ENCODE measurements at places on chromosomes 2 and 18.

- DNase-seq, result no peak
These were observed 42.6 kb downstream of the SESTD1 start for GRCh38 chr2:179222076-179222475.

DNA sequence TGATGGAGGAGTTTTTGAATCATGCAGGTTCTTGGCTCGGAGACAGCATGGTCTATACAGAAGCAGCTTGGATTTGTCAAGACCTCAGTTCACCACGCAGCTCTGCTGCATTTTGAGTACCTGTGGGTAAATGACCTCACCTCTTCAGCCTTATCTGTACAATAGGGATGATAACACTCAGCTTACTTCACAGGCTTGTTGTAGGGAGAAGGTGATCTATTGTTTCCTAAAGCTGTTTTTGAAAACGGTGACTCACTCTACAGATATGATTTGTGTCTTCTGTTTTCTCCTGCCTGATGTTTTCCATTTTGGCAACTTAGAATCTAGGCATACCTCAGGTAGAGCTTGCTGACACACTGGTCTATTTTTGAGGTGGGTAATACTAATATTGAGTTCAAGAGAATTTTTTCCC is 80.3 kb downstream of the FMNL2 start:
- DNase-seq, result no peak

GRCh38 chr2:136000502-136000901 is 15.1 kb upstream of the DARS1 start:
- no peak for DNase-seq

GRCh38 chr2:181738074-181738473 is 57.8 kb upstream of the NEUROD1 start:
- DNase-seq, result no peak

GRCh38 chr2:223901854-223902253 is 43.3 kb downstream of the WDFY1 start:
- DNase-seq, result no peak

- no peak for DNase-seq
These were observed 87.7 kb upstream of the LPIN2 start for GRCh38 chr18:3100498-3101132.

- DNase-seq, result no peak
These were observed 590.5 kb upstream of the SLC8A1 start for GRCh38 chr2:41042343-41042742.

DNA sequence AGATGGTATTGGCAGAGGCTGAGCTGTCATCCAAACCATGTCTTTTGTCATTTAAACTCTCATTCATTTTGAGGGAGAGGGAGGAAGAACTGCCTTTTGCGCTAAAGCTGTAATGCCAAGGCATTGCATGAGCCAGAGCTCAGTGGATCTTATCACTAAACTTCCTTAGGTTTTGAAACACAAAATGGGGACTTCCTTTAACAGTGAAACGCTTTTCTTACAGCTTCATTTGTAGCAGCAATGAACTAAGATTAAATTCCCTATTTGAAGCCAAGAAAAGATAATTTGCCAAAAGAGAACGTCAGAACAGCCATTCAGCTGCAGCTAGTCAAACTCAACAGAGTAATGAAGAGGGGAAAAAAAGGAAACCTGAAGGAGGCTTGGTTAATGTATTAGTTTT is 143.5 kb upstream of the MMADHC start:
- DNase-seq, result no peak

- no peak for DNase-seq
These were observed 163.5 kb upstream of the SOX11 start for GRCh38 chr2:5528706-5529105.

DNA sequence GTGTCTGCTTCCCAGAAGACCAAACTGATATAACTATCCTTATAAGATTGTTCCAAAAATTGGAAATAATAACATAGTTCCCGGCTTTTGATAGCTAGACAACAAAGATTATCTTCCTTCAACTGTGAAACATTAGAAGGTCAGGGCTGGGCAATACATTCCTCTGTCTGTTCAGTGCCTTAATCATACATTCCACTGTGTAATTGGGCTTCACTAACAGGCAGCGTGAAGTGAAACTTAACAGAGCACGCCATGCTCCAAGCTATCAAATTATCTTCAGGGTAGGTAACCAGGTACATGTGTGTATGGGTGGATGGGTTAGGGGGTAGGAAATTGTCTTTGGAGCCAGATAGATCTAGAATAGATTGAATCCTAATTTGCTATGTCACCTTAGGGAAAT is 23.5 kb upstream of the ARL5A start:
- no peak for DNase-seq

DNA sequence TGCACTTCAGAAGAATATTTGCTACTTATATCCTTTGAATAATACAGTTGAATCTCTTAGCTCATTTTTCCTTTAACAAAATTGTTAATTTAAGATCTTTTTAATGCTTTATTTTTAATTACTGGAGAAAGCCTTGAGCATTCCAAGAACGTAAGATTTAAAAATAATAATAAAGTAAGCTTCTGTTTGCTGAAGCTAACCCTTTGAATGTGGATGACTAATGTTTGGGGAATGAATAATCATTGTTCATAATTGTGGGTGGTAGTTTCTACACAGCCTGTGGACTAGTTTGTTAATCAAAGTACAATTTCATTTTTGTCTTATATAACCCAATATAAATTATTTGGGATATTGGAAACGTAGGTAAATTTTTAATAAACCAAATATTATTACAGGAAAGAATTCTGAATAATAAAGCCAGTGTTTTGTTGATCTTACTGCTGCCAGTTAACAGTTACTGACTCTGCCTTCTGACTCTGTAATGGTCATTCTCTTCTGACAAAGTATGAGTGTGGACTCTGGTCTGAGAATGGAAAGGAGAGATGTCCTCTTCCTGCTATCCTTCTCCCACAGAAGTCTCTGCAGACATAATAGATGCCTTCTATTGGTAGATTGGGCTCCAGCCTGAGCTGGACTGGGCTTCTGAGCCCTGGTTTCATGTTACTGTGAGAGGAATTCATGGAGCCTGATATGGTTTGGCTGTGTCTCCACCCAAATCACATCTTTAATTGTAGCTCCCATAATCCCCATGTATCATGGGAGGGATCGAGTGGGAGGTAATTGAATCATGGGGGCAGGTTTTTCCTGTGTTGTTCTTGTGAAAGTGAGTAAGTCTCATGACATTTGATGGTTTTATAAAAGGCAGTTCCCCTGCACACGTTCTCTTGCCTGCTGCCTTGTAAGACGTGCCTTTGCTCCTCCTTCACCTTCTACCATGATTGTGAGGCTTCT is 292.7 kb upstream of the SLC39A10 start:
- DNase-seq, result no peak

GRCh38 chr18:26549263-26550094 is 1.1 kb upstream of the KCTD1 start:
- DNase-seq, result peak; percentile 24

DNA sequence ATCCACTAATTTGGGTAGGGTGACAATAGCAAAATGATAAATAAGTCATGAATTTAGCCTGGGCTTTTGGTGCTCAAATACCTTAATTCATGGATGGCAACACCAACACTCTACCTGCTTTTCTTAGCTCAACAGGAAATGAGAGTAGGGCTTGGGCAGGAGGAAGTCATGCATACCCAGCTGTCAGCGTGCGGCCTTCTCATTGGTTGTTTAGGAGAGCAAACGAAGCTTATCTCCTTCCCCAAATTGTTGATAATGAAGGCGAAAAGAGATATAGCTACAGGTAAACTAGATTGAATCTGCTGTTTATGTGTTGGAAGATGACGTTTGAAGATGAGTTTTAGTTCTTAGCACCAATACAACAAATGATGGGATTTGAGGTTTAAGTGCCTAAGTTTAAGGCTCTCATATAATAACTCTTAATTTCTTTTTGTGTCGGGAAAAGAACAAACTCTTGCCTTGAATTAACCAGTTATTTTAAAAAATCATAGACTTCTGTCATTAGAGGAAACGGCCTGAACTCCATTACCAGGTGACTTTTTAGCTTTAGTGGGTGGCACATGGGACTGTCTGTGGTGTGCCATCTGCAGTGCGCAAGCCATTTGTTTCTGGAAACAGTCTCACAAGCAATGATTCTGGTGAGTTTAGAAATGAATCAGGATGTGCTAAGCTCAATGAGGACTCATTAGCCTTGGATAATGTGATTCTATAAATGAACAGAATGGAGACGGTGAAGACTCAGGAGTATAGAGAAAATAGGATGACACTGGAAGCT is 19.8 kb downstream of the MAP4K4 start:
- no peak for DNase-seq

- no peak for DNase-seq
These were observed 39.0 kb downstream of the IRS1 start for GRCh38 chr2:226760412-226761194.

- DNase-seq, result no peak
These were observed 74.3 kb downstream of the GTF3C3 start for GRCh38 chr2:196725218-196725617.

- no peak for DNase-seq
These were observed 30.1 kb upstream of the AGPS start for GRCh38 chr2:177362499-177362898.

- DNase-seq, result no peak
These were observed 265.1 kb downstream of the SOCS6 start for GRCh38 chr18:70553936-70554260.

DNA sequence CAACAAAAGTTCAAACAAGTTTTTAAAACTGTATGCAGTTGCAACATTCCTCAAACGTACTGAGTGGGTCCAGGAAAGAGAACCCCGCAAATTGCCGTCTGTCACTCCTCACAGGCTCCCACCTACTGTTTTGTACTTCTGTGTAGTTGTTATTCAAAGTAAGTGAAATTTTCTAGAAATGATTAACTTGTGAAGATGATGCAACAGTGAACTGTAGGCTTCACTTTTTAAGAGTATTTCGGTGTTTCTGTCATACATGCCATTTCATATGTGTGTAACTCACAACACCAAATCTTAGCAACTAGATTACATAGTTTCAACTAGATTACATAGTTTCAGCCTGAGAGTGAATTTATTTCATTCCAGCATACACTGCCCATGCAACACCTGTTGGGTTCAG is 226.0 kb upstream of the TANK start:
- no peak for DNase-seq

DNA sequence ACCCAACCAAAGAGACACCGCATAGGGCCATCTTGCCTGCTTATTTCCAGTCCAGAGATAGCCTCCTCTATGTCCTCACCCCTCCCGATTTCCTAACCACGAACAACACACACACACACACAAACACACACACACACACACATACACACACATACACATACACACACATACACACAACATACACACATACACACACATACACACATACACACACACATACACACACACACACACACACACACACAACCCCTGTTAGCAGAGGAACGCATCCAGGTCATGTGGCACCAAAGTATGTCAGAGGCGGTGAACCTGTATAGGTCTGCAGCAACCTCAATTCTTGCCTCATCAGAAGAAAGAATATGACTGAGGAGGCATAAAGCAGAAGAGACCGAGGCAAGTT is 18.5 kb upstream of the DNER start:
- no peak for DNase-seq

GRCh38 chr2:74515981-74516633 is 1.9 kb downstream of the TLX2 start:
- no peak for DNase-seq

Data from NCI-H1694 treated with DMSO at 0.1 percent for 48 hours (cell line).